Chondrocyte (in vitro differentiated cells): ENCODE measurements at places on chromosomes 5 and 9. TPM values are rescaled to one million over a fixed set of nuclear protein-coding genes. Genes with fewer than 3 reads are reported as not detected.

Gene SLC31A1
- total RNA-seq, result 30.9 to 39.6 TPM (median 38.6 TPM) in 3 replicates

DNA sequence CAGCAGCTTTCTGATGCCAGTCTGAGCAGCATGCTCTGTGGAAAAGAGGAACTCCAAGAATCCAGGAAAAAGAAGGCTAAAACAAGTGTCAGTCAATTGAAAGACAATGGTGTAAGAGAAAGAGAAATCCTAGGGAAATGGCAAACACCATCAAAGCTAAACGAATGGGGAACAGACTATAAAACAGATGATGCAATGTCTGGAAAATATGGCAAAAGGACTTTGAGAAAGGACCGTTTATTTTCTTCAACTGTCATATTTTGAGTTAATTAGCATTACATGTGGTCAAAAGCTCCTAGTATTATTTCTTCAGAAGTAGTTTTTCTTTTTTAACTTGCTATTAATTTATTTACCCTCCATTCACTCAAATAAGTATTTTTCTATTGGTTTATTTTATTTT lies 465.2 kb downstream of the LRRC70 start:
- DNase-seq, result no peak

- DNase-seq, result no peak
Measured at GRCh38 chr9:91150998-91151717, 210.6 kb downstream of the AUH start.

DNA sequence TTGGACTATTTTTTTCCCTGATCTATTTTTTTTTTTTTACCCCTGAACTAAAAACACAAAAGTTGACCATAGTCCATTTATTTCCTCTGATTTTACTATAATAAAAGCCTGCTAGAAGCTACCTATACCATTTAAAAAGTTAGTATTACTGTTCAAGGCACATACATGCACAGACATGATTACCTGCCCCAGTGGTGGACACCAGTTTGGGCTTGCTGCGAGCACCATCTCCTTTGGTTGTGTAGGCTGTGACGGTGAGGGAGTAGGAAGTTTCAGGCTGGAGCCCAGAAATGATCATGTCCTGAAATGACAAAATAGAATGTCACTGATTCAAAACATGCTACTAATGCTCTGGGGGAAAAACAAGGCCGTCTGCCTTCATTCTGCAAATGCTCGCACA lies 693.1 kb upstream of the DMAC1 start:
- no peak for DNase-seq

DNA sequence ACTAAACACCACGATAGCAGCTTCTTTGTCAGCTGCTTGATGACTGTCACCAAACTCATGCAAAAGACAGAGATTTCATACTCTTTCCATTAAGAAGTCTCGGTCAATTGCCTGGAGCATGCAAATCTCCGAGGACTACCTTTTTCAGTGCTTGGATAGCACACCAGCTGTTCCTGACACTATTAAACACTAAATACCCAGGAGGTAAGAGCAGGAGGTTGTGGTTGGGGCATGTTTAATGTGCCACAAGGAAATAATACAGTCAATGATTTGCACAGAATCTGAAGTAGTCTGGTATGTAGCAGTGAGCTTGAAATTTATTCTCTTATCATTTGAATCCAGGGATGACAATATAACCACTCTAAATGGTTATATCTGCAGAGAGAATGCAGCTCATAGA lies 996.2 kb downstream of the CDH12 start:
- no peak for DNase-seq

GRCh38 chr9:114006155-114006550 lies 71.9 kb downstream of the AMBP start:
- DNase-seq, result no peak

Gene SUSD3
- total RNA-seq, result not detected in 3 replicates

- no peak for DNase-seq
Measured at GRCh38 chr9:18490641-18491370, 16.9 kb downstream of the ADAMTSL1 start.

Gene ORM2
- not detected in 3 replicates for total RNA-seq

DNA sequence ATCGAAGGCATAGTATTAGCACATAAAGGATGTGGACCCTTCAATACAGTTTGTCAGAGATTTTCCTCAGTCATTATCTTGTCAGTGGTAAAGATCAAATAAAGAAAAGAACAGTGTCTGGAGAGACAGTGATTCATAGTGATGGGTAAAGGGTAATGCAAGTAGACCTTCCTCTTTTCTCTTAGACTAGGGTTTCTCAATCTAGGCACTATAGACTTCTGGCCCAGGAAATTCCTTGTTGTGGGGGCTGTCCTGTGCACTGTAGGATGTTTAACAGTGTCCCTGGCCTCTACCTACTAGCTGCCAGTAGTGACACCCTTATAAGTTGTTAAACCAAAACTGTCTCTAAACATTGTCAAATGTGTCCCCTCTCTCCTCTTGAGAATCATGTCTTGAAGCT lies 6.9 kb downstream of the CAMK4 start:
- no peak for DNase-seq

- peak; percentile 61 for DNase-seq
Measured at GRCh38 chr5:458547-459353, 15.8 kb downstream of the EXOC3 start.

GRCh38 chr5:135591277-135591676 lies 12.5 kb upstream of the CXCL14 start:
- DNase-seq, result no peak

GRCh38 chr9:5610491-5610890 lies 18.4 kb upstream of the RIC1 start:
- no peak for DNase-seq

GRCh38 chr5:151054709-151055108 lies 26.1 kb downstream of the TNIP1 start:
- no peak for DNase-seq
